ENCODE measurements at places on chromosomes 13 and 19.

DNA sequence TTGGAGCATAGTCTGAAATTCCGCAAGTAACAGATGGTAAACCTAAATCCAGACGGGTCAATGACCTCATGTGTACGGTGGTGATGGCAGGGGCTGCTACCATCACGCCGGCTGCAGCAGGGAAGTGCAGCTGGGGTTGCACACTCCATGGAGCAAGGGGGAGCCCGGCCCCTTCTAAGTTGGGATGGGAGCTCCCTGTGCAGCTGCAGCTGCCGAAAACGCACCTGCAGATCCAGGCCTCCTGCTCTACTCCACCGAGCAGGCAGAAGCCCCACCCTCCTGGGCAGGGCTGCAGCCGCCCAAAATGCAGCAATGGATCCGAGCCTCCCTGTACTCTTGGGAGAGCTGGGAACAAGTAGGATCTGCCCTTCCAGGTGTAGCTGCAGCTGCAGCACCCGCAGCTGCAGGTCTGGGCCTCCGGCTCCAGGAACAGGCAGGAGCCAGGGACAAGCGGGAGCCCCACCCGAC lies 25.5 kb downstream of the KBTBD6 start:
- no peak for DNase-seq

DNA sequence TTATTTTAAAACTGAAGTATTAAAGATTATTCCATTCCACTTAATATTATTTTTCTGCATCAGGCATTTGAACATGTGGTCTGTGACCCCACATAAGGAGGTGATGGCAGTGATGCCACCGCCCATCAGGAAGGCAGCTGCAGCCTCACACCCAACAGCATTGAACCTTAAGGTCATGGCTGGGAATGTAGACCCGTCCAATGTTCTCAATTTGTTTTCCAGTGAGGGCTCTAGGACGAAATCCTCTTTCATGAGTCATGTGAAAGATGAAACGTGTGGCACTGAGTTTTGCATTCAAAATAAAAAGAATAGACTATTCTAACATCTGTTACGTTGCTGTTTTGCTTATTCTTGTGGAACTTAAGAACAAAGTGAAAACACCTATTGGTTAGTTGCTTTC lies 74.5 kb upstream of the ANKRD10 start:
- peak; percentile 21 for DNase-seq

DNA sequence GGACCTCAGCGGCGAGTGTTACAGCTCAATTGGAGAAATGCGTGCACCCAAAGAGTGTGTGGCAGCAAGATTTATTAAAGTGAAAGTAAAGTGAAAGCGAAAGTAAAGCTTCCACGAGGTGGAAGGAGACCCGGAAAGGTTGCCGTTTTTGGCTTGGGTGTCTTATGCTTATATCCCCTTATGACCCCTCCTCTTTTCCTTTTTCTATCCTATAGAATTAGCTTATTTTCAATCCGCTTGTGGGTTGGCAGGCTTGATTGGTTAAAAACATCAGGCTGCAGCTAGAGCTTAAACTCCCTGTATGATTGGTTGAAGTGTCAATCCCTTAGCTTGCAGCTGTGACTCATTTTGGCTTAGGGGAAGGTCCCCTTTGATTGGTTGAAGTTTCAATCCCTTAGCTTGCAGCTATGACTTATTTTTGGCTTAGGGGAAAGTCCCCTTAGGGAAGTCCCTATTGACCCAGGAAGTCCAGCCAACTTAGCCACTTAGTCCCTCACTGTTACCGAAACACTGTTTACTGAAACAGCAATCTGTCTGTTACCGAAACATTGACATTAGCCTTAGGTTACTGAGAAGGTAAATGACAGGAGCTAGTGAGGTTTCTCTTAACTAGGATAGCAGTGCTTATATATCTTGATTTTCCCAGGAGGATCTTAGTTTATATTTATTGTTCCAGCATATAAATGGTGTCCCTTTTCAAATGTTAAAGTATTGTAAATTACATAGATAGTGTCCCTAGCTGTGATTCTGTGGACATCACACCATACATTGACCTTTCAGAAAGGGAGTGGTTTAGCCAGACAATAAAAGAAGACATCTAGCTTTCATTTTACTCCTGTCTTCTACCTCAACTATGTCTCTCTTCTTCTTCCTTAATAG lies 575.8 kb downstream of the DACH1 start:
- DNase-seq, result peak; percentile 23

DNA sequence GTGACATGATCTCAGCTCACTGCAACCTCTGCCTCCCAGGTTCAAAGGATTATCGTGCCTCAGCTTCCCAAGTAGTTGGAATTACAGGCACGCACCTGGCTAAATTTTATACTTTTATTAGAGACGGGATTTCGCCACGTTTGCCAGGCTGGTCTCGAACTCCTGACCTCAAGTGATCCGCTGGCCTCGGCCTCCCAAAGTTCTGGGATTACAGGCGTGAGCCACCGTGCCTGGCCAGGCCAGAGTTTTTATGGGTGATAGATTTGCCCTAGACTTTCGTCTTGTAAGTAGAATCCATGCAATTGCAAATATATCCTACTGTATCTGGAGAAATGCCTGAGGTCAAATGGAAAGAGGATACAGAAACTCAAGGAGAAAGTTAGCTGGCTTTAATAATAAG lies 819.9 kb upstream of the SLITRK1 start:
- DNase-seq, result no peak

- DNase-seq, result no peak
Observed at GRCh38 chr13:110262508-110263291, 44.3 kb downstream of the COL4A1 start.

DNA sequence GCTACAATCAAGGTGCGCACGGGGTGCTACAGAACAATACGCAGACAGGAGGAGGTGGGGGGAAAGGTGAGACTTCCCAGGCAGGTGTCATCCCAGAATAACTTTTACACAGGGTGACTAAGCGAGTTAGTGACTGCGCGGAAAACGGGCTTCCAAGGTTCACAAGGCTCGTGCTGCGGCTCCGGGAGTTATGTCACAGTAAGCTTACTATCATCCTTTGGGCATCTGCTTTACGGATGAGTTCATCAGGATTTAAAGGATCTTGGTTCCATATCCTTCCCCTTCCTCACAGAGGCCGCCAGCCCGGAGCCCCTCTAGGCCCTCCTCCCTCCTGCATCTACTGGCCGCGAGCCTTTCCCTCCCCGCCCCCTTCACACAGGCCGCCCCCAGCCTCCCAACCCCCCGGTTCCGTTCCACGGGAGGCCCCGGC lies 474 bp upstream of the IFT88 start:
- no peak for DNase-seq

- DNase-seq, result no peak
Observed at GRCh38 chr13:50322006-50322405, 306.8 kb downstream of the KCNRG start.

DNA sequence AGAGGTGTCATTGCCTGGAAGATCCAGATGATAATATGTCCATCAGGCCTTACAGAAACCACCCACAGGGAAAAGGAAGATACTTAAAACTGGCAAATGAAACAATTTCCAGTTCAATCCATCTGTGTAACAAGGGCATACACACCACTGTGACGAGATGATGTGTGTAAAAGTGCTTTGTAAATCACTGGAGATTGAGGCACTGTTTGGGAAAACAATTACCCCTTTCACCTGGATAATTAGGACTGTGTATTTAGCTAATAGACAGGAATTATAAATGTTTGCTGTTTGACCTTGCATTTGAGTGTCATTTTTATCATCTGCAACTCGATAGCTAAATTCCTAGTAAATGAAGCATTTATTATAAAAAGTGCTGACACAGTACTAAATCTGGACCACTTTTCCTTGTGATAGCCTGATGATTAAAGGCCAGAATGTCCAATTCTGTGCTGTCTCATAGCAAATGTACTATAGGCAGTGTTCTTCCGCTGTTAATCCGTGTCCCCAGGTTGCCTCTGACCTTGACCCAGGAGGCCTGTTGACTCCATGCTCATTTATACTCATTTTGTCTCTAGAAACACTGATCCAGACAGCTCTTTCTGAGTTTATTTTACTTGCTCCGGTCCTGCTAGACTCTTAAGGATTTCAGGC lies 105.8 kb downstream of the LACC1 start:
- DNase-seq, result no peak

GRCh38 chr19:20558571-20558970 lies 7.0 kb downstream of the ZNF737 start:
- no peak for DNase-seq

GRCh38 chr13:100604918-100605710 lies 16.5 kb upstream of the GGACT start:
- DNase-seq, result no peak

DNA sequence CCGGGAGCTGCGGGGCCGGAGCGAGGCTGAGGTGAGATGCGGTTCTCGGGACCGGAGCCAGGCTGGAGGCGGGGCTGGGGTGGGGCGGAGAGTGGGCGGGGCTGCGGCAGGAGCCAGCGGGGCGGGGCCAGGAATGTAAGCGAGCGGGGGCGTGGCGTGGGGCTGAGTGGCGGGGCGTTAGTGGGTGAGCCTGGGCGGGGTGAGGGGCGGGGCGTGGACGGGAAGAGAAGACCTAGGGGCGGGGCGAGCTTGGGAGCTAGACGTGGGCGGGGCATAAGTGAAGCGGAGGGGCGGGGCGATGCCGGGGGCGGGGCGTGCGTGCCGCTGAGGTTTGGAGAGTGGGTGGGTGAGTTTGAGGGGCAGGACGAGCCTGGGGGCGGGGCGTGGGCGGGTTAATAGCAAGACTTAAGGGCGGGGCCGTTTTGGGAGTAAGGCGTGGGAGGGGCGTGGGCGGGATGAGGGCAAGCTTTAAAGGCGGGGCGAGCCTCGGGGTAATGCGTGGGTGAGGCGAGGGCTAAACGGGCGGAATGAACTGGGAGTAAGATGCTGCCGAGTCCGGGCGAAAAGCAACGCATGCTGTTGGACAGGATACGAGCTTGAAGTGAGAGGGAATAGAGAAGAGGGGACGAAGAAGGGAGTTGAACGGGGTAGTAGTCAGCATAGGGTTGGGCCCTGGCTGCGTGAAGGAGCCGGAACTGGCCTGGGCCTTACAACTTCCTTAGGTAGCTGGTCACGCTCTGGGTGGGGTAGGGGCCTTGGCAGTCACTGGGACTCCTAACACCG lies 572 bp downstream of the SNAPC2 start:
- DNase-seq, result peak; percentile 98

- DNase-seq, result no peak
Observed at GRCh38 chr13:110334256-110334655, 27.2 kb downstream of the COL4A2 start.

DNA sequence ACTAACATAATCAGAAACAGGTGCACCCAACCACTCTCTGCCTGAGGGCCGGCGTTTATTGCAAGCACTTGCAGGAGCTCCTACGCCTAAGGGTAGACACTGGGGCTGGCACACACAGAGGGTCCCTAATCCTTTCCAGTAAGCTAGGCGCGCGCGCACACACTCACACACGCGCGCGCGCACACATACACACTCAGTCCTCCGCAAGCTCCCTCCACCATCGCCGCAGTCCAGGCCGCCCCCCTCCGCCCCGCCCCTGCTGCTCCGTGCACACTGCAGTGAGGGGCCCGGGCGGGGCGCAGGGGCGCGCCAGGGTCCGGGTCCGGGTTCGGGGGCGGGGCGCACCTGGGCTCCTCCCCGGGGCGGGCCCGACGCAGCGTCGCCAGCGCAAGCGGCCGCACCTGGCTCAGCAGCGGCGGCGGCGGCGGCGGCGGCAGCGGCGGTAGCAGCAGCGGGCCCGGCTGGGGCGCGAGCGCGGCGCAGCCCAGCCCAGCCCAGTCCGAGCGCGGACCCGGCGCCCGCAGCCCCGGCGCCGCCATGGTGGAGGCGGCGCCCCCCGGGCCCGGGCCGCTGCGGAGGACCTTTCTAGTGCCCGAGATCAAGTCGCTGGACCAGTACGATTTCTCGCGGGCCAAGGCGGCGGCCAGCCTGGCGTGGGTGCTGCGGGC lies at the start of gene CAMSAP3:
Gene CAMSAP3, plus strand, starts transcription at position 398 of the 668 bp plus-strand sequence. Its CDS starts 140 bp downstream, at position 538.
- DNase-seq, result peak; percentile 22

DNA sequence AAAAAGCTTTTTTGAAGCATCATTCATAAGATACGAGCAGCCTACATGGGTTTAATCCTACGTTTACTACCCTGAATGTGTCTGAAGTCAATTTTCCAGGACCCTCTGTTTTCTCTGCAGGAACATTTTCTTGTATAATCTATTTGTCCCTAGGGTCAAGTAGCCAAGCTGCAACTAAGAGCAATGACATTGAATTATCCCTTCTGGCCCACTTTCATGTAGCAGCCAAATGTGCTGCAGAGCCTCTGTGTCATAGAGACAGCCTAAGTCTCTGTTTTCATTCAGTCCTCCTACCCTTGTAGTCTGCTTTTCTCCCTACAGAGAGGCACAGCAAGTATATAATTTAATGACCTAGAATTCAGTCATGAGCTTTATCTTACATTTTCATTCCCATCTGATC lies 82.1 kb downstream of the ZAR1L start:
- no peak for DNase-seq

DNA sequence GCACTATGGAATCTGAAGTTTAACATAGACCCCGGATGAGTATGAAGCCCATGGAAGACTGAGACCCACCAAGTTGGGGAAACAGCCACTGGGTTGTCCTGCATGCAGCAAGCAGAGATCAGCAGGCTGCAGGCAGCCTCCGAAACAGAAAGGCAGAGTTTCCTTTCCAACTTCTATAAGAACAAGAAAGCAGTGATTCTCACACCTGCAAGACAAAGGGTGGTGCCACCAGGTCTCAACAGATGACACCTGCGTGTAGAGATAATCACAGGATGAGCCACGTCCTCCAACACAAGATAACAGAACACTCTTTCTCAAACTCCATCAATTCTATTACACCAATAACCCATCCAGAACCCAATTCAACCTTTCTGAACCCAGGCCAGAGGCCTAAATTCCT lies 457.9 kb downstream of the FOXO1 start:
- no peak for DNase-seq

DNA sequence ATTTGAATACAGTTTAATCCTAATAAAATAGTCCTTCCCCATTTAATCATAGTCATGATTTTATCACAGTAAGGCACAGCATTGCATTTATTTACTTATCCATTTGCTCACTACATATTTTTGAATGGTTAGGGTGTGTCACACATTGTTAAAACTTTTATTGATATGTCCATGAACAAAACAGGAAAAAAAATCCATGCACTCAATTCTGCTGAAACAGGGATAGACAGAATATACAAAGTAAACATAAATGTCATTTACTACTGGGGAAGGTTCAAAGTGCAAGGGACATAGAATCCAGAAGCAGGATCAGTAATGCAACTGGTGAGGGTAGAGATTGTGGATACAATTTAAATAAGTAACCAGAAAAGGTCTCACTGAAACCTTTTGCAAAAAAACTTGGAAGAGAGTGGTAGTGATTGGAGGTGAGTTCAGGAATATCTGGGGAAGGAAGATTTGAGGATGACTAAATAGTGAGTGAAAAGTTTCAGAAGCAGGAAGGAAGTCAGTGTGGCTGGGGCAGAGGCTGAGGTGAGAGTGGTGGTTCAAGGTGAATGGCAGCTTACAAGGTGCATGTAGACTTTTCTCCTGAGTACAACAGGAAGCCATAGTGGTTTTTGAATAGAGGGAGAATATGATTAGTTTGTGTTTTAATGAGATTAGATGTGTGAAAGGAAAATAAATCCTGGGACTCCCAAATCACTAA lies 387.2 kb upstream of the ATXN8OS start:
- DNase-seq, result no peak

DNA sequence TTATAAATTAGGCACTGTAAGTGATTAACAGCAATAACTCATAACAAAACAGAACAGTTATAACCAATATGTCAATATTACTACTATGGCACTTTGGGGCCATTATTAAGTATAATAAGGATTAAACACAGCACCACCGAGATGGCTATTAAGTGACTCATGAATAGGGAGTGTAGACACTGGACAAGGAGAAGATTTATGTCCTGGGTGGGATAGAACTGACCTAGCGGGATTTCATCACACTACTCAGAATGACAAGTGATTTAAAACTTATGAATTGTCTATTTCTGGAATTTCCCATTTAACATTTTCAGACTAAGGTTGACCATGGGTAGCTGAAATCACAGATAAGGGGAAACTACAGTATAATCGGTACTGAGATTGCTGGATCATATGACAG lies 79.0 kb upstream of the SLC7A1 start:
- no peak for DNase-seq

Measured in AG08396 (cell line).